ENCODE measurements at places on chromosomes 2 and 18.

GRCh38 chr2:237511433-237511832, 24.4 kb downstream of the MLPH start:
- no peak for DNase-seq

DNA sequence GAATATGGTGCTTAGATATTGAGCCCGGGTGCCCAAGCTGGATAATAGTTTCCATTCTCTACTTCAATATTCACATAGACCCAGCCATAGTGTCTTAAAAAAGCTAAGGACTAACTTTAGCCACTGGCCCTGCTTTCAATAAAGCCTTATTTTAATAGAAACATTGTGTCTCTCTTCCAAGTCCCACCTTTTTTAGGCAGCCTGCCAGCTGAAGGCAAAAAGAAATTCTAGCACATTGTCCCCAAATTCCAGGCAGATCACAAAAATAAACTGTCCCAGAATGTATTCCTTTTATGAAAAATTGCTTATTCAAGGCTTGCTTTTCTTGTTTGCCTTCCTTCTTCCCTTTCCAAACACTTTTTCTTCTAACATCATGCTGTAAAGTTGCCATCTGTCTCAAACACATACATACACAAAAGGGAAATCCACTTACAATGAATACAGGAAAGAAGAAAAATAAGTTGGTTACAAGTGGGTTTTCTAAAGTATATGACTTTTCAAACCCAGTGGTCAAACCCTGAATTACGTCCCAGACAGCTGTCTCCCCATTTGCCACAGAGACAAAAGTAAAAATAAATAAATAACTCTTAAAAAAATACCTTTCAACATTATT, 778.5 kb downstream of the BCL11A start:
- no peak for DNase-seq

- no peak for DNase-seq
Observed at GRCh38 chr18:44502221-44502620, 178.5 kb upstream of the SETBP1 start.

DNA sequence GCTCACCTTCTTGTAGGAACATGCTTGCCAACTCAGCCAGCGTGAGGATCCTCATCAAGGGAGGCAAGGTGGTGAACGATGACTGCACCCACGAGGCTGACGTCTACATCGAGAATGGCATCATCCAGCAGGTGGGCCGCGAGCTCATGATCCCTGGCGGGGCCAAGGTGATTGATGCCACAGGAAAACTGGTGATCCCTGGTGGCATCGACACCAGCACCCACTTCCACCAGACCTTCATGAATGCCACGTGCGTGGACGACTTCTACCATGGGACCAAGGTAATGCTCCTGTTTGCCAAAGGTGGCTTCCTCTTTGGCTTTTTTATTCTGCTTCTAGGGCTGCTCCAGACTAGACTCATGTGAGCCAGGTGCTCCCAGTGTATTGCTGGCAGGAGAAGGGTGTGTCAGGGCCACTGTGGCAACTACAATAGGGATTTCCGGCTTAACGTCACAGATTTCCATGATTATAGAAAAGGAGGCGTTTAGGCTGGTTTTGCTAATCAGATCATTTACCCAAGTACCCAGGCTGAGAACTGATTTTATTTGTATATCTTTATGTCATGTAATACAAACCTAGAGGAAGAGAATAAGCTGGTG, 50.6 kb downstream of the DPYSL5 start:
- no peak for DNase-seq

DNA sequence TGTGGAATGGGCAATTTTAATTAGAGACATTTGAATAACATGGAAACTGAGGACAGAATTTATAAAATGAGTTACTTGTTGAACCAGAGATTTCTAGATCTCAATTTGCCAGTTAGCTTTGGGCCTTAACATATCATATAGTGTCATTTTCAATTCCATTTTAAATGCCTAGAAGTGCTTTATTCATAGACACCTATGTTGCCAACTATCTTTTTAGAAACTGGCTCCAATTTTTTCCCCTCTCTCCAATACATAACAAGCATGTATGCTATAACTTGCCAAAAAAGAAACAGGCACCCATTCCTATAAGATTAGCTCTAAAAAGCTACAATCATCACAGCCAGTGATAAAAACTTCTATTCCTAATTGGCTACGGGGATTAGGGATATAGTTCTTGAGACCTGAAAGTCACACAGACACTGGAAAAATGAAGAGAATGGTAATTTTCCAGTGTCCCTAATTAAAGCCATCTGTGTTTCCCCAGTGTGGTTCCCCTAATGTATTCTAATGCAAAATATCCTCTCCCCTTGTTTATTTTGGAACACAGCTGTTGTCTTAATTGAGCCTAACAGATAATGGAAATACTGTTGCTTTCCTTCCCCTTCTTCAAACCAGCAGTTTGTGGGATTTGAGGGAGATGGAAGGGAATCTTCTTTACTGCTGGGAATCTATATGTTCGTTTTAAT, 205.5 kb upstream of the FSHR start:
- DNase-seq = no peak

DNA sequence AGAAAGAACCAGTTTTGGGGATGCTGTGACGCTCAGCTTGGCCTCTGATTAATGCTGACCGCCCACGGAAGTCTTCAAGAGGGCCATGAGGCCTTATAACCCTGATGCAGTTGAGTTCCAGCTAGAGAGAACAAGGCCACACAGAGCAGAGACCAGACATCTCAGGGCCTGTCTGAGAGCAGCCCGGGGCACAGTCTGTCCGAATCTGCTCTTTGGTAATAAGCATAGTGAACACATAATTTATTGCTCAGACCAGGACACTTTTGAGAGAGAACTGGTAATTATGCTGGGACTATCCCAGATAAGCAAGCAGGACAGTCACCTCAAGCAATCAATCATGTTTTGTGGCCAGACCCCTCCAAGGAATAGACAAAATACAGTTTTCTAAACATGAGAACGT, 68.5 kb downstream of the STPG4 start:
- no peak for DNase-seq

DNA sequence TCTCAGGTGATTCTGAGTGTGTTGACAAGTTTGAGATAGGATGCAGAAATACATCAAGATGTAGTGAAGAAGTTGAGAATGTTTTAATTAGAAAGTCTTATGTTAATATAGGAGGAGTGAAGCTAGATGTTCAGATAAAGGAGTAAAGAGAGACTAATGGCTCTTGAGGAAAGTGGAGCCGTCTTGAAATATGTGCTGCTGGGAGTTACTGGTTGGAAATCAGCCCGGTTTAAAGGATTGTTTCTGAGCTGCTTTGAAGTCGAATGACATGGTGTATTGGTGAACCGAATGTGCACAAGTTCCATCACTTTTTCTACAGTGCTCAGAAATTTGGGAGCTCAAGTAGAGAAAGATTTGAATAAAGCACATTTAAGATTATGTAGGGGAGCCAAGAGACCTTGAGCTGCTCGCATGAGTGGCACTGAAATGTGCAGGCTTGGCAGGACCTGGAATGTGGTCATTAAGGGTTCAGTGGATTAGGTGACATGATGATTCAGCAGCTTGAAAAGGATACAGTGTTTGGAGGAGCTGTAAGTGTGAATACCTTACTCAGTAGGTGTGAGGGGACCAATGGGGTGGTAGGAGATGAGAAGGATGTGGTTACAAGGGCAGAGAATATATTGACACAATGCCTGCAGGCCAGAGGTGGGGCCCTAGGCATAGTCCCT, 68.6 kb downstream of the CAB39 start:
- peak; percentile 75 for DNase-seq

GRCh38 chr2:46211461-46211860, 85.7 kb upstream of the EPAS1 start:
- DNase-seq = no peak

GRCh38 chr18:73975266-73975665, 172.4 kb downstream of the FBXO15 start:
- no peak for DNase-seq

DNA sequence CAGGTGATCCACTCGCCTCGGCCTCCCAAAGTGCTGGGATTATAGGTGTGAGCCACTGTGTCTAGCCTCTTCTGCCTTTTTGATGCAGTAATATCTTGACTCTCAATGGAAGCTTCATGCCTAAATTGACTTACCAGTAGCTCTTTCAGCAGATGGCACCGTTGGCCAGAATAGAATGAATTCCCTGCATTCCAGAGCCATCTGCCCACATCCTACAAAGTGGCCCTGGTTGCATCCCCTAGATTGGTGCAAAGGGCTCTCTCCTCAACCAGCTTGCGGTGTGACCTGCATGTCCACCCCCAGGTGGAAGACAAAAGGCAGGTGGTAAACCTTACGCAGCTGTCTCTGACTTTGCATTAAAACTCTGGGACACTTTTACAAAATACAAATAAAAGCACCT, 4.4 kb upstream of the PARD6G start:
- no peak for DNase-seq

- peak; percentile 43 for DNase-seq
Observed at GRCh38 chr2:86068136-86068588, 37.5 kb downstream of the POLR1A start.

GRCh38 chr2:79085382-79085781, 2.4 kb downstream of the REG1B start:
- DNase-seq = no peak

- no peak for DNase-seq
Observed at GRCh38 chr18:6613581-6613980, 115.9 kb upstream of the ARHGAP28 start.

DNA sequence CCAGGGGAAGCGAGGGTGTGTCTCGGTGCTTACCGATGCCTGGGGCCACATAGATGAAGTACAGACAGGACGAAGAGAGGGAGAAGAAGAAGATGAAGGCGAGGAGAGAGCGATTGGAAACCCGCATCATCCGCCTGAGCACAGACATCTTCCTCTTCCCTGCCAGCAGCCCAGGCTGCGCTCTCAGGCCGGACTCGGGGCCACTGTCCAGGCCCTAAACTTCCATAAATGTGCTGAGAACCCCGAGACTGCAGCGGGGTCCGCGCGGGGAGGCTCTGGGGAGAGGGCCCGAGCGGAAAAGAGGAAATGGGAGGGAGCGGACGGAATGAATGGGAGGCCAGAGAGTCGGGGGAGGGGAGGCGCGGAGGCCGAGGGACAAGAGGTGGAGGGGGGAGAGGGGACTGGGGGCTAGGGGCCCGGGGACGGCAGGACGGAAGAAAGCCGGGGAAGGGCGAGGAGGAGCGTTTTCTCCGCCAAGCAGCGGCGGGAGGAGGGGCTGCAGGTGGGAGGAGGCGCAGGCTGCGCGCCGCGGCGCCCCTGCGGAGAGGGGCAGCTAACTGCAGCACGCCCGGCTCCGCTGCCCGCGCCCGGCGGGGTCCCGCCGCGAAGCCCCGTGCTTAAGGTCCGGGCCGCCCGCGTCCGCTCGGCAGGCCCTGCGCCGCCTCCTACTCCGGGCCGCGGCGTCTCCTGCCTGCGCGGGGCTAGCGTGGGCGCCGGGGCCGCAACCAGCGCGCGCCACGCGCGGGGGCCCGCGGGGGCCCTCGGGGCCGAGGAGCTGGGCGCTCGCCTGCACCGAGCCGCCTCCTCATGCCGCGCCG, at the start of gene B4GALT6:
Gene B4GALT6, minus strand, starts transcription at position 303 of the 818 bp plus-strand sequence. Its CDS starts 155 bp downstream, at position 148.
- peak; percentile 61 for DNase-seq

GRCh38 chr2:238997137-238997390, 149.2 kb downstream of the TWIST2 start:
- DNase-seq = no peak

- DNase-seq = no peak
Observed at GRCh38 chr18:26417190-26417589, 131.2 kb downstream of the KCTD1 start.

DNA sequence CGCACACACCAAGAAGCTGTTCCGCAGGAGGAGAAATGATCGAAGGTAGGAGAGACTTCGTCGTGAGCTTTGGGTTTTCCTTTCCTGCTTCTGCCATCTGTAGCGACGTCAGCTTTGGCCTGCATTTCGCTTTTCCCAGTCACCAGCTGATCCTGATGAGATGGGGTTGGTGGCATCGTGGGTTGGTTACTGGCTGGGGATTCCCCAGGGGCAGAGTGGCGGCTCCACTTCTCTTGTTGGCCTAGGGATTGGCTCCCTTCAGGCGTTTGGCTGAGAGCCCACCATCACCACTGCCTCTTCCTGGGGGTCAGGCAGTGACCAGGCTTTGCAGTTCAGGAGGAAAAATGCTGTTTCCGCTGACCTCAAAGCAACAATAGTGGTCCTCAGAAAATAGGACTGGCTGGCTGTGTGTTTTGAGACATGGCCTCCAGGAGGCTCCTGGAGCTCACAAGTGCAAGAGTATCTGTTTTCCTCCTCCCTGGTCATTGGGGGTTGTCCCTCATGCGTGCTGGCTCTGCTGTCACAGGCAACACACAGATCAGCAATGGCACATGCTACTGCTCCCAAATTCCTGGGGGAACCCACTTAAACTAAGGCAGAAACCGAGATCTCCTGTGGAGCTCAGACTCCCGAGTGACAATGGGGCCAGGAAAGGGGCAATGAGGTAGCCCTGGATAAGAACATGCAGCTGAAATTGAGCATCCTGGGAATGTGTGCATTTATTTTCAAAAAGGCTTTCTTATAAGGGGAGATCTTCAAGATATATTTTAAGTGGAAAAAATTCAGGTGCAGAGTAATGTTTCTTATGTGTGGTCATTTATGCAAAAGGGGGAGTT, 173.0 kb downstream of the CTIF start:
- peak; percentile 4 for DNase-seq

DNA sequence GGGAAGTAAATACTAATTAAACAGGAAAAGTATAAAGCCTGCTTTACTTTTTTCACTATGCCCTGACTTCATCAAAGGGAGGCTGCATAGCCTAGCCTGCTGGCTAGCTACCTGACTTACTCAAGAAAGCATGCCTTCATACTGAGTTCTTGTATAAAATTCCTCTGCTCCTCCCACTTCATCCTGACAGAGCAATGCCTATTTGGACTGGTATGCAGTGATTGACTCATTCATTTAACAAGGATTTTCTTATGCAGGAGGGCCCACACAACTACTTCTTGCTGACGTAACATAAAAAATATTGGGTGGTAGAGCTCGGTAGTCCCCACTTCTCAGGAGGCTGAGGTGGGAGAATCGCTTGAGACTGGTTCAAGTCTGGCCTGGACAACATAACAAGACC, 70.5 kb downstream of the PRPF40A start:
- no peak for DNase-seq

- no peak for DNase-seq
Observed at GRCh38 chr2:84450288-84451227, 8.5 kb downstream of the SUCLG1 start.

- no peak for DNase-seq
Observed at GRCh38 chr18:63974991-63975390, 5.1 kb downstream of the SERPINB8 start.

DNA sequence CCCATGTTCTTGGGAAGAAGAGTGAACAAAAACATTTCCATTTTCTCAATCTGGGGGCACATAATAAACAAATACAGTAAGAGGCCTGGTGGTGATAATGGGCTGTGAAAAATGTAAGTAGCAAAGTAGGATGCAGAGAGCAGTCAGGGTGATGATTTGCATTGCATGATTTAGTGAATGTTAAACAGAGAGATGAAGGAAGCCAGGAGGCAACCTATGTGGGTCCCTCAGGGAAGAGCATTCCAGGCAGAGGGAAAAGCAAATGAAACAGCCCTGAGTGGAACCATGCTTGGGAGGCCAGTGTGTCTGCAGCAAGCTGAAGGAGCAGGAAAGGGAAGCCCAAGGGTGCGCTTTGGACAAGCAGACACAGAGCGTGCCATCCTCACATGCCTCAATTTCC, 5.4 kb downstream of the VIT start:
- no peak for DNase-seq
